Tibial artery (tissue), 4 donors: ENCODE measurements at places on chromosomes 16 and 17.

- H3K36me3 ChIP-seq = no peaks in the 10 kb centered on the region
- H3K4me3 ChIP-seq = no peak overlapping the region
- H3K4me1 ChIP-seq = no peaks in the 10 kb centered on the region
- no peaks in the 10 kb centered on the region for H3K27me3 ChIP-seq
- no peak overlapping the region for H3K27ac ChIP-seq
- no peak for DNase-seq
Measured at GRCh38 chr16:26856791-26857190, 209.9 kb upstream of the C16orf82 start.

GRCh38 chr17:8896087-8896486 is 28.6 kb upstream of the PIK3R6 start:
- peaks cover 19% of the 10 kb centered on the region for H3K27me3 ChIP-seq
- H3K27ac ChIP-seq = no peak overlapping the region
- no peak overlapping the region for H3K4me3 ChIP-seq
- H3K4me1 ChIP-seq = no peaks in the 10 kb centered on the region
- DNase-seq = no peak

DNA sequence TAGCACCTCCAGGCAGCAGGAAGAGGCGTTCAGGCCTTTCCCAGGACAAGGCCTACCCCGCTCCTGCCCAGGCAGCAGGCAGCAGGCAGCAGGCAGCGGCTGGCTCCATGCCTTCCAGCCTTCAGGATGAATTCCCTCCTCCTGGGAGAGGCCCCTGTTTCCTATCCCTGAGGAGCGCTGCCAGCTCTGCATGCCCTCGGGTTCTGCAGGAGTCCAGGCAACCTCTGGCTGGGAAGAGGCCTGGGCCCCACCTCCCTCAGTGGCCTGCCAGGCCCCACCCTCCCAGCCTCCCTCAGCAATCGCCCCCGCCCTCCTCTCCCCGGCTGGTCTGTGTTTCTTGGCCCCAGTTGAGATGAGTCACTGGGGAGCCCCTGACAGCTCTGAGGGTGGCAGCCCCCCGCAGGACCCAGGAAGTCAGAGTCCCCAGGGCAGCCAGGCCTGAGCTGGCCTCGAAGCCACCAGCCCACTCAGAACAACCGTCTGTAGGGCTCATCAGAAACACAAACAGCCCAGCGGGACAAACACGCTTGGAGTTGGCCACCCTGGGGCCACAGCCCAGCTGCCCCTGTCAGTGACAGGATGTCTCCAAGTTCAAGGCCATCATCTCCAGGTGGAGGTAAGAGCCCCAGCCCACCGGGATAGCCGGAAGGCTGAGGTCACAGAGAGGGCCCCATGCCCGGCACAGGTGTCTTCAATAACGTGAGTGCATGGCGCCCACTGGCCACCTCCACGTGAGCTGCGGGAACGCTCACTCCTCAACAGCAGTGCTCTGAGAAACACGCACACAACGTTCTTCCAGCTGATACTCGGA is 39.5 kb upstream of the CIBAR2 start:
- peaks cover 65% of the 10 kb centered on the region for H3K4me1 ChIP-seq
- no peaks in the 10 kb centered on the region for H3K36me3 ChIP-seq
- H3K27ac ChIP-seq = peak overlapping the region; percentile 71
- peak; percentile 80 for DNase-seq

DNA sequence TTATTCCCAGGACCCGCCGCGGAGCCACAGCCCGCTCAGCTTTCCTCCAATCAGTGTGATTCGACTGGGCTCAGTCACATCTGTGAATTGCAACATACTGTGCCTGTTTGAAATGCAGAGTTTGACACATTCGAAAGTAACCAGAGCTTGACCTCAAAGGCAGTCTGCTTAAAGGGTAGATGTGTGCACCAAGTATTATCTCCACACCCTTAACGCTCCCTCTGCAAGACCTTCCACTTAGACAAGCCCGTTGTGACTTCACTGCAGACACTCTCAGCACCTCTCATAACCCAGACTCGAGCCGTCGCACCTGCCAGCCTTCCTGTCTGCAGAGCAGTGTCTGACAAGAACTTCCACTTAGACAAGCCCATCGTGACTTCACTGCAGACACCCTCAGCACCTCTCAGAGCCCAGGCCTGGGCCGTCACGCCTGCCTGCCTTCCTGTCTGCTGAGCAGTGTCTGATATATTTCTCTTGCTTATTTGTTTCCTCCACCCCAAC is 3.7 kb downstream of the KLHDC4 start:
- DNase-seq = no peak
- H3K27ac ChIP-seq = no peak overlapping the region
- H3K4me3 ChIP-seq = no peak overlapping the region
- peaks cover 64% of the 10 kb centered on the region for H3K36me3 ChIP-seq

GRCh38 chr16:86491640-86492023 is 18.7 kb upstream of the FOXF1 start:
- H3K27ac ChIP-seq = no peak overlapping the region
- H3K36me3 ChIP-seq = no peaks in the 10 kb centered on the region
- H3K27me3 ChIP-seq = no peaks in the 10 kb centered on the region
- no peak for DNase-seq

DNA sequence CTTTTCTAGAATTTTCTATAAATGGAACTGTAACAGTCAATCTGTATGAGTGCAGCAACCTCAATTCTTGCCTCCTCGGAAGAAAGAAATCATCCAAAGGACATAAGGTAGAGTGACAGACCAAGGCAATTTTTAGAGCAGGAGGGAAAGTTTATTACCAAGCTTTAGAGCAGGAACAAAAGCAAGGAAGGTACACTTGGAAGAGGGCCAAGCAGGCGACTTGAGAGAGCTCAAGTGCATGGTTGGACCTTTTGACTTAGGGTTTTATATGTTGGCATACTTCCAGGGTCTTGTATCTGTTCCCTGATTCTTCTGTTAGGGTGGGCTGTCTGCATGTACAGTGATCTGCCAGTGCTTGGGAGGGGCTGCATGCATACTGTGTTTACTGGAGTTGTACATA is 50.3 kb downstream of the SCNN1G start:
- H3K4me1 ChIP-seq = no peaks in the 10 kb centered on the region
- H3K27ac ChIP-seq = no peak overlapping the region
- DNase-seq = no peak
- peaks cover 6% of the 10 kb centered on the region for H3K27me3 ChIP-seq
- H3K4me3 ChIP-seq = no peak overlapping the region

DNA sequence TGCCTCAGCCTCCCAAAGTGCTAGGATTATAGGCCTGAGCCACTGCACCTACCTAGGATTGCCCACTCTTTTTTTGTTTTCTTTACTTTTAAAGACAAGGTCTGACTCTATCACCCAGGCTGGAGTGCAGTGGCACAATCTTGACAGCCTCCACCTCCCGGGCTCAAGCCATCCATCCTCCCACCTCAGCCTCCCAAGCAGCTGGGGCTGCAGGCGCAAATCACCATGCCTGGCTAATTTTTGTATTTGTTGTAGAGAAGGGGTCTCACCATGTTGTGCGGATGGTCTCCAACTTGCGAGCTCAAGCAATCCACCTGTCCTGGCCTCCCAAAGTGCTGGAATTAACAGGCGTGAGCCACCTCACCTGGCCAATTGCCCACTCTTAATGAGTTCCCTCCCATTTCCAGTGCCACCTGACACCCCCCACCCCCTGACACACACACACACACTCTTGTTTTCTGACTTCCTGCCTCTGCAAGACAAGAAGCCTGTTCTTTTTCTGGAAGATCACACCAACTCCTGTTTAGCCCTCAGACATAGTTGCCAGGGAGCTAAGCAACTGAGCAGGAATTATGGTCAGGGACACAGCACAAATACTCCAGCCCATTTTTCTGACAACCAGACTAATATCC is 2.6 kb downstream of the OVCA2 start:
- no peak overlapping the region for H3K27ac ChIP-seq
- H3K27me3 ChIP-seq = no peaks in the 10 kb centered on the region
- no peak for DNase-seq
- no peak overlapping the region for H3K4me3 ChIP-seq

DNA sequence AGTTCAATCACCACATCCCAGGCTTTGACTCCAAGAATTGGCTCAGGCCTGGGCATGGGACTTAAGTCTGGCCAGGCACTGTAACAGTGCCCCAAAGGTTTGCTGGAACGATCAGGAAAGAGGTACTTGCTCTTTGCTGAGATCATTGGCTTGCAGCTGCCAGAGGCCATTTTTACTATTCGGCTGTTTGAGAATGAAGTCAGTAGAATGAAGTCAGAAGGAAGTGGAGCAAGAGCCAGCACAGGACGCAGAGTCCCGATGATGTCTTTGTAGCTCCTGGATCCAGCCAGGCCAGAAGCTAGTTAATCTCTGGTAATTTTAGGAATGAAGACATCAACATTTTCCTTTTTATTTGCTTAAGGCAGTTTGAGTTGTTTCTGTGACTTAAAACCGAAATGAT is 195.5 kb downstream of the RAB11FIP4 start:
- no peak for DNase-seq
- no peaks in the 10 kb centered on the region for H3K4me1 ChIP-seq
- H3K27me3 ChIP-seq = no peaks in the 10 kb centered on the region
- H3K4me3 ChIP-seq = no peak overlapping the region
- H3K36me3 ChIP-seq = no peaks in the 10 kb centered on the region

- DNase-seq = no peak
- no peaks in the 10 kb centered on the region for H3K27me3 ChIP-seq
- H3K4me1 ChIP-seq = peaks cover 21% of the 10 kb centered on the region
- no peaks in the 10 kb centered on the region for H3K36me3 ChIP-seq
- H3K27ac ChIP-seq = peak overlapping the region; percentile 98
- peak overlapping the region; percentile 86 for H3K4me3 ChIP-seq
Measured at GRCh38 chr17:60525328-60525684, 736 bp downstream of the APPBP2 start.

DNA sequence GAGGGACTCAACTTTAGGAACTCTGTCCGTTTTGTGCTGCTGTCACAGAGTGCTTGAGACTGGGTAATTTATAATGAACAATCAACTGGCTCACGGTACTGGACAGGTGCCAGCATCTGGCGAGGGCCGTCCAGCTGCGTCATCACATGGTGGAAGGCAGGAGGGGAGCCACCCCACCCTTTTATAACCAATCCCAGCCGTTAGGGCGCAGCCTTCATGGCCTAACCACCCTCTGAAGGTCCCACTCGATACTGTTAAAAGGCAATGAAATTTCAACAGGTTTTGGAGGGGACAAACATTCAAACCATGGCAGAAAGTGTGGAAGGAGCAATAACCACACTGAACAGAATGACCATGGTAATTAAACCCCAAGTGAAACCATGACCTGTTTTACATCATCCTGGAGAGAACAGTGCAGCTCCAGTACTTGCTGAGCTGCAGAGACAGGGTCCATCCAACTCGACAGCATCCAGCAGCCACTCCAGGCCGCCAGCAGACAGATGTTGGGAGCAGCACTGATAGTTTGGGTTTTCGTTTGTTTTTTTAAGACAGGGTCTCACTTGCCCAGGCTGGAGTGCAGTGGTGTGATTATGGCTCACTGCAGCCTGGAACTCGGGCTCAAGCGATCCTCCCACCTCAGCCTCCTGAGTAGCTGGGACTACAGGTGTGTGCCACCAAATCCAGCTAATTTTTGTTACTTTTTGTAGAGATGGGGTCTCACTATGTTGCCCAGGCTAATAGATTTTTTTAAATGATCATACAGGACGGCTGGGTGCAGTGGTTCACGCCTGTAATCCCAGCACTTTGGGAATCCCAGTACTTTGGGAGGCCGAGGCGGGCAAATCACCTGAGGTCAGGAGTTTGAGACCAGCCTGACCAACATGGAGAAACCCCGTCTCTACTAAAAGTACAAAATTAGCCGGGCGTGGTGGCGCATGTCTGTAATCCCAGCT is 11.0 kb downstream of the CHMP6 start:
- H3K4me3 ChIP-seq = no peak overlapping the region
- peaks cover 24% of the 10 kb centered on the region for H3K36me3 ChIP-seq
- DNase-seq = peak; percentile 52
- no peaks in the 10 kb centered on the region for H3K4me1 ChIP-seq
- H3K27me3 ChIP-seq = peaks cover 3% of the 10 kb centered on the region

DNA sequence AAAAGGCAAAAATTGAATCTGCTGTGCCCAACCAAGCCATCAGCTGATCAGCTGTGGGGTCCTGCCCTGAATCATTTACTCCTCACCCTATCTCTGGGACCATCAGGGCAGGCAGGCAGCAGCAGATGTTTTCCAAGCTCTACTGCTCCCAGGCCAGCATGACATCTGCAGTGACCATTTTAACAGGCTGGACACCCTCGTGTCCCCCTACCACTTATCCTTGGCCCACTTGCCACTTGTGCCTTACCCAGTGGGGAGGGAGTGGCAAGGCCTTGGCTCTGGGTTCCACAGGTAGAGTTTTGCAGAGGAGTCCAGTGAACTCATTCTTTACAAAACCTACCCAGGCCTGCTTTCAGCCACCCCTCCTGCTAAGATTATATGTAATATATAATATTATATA is 12.0 kb upstream of the CA4 start:
- no peak for DNase-seq
- H3K27me3 ChIP-seq = no peaks in the 10 kb centered on the region
- no peak overlapping the region for H3K27ac ChIP-seq
- H3K4me3 ChIP-seq = no peak overlapping the region
- no peaks in the 10 kb centered on the region for H3K4me1 ChIP-seq
- H3K36me3 ChIP-seq = no peaks in the 10 kb centered on the region

GRCh38 chr17:1742371-1743087 is at the start of gene SERPINF2:
SERPINF2 (plus strand) TSS chr17:1742871; CDS start chr17:1744996, 2,125 bp downstream.
- H3K4me3 ChIP-seq = no peak within 1 kb of the TSS
- DNase-seq = no peak
- no peak within 1 kb of the TSS for H3K27ac ChIP-seq
- H3K27me3 ChIP-seq = no peaks in the 10 kb centered on the region

DNA sequence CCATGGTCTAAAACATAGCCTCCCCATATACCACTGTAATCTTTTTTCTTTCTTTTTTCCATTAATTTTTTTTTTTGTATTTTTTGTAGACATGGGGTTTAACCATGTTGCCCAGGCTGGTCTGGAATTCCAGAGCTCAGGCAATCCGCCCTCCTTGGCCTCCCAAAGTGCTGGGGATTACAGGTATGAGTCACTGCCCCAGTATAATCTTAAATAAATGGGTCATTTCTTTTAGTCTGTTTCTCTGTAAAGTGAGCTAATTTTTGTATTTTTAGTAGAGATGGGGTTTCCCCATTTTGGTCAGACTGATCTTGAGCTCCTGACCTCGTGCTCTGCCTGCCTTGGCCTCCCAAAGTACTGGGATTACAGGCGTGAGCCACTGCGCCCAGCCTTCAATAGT is 5.7 kb upstream of the NME1 start:
- H3K27me3 ChIP-seq = no peaks in the 10 kb centered on the region
- no peak for DNase-seq
- H3K4me3 ChIP-seq = no peak overlapping the region
- no peak overlapping the region for H3K27ac ChIP-seq
- no peaks in the 10 kb centered on the region for H3K36me3 ChIP-seq

DNA sequence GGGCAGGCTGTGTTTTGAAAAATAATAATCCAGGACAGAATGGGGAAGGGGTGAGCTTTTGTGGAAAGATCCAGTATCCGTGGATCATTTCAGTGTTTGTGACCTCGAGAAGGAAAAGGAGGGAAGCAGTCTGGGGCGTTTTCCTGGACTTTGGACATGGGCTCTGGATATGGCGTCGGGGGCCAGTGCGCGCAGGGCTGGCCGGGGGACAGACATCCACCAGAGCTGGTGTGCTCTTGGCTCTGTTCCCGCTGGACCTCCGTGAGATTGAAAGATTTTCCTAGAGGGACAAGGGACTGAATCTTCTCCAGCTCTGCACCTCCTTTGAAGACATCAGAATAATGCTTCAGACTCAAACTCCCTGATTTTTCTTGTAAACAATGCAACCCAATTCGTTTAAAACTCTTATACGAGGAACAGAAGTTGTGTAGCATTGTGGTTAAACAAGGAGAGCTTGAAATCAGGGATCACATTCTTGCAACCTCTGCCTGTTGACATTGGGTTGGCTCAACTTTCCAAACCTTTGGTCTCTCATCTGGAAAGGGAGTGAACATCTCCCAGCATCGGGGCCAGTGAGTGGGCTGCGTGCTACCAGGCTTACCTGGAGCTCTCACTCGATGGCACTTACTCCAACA is 75.9 kb downstream of the C16orf95 start:
- H3K4me1 ChIP-seq = no peaks in the 10 kb centered on the region
- no peak overlapping the region for H3K27ac ChIP-seq
- no peak overlapping the region for H3K4me3 ChIP-seq
